Dorsolateral prefrontal cortex (tissue), 122 donors: ENCODE measurements at places on chromosomes 1 and 21.

GRCh38 chr1:15431571-15431948 lies 6.7 kb upstream of the CTRC start:
- DNase-seq: no peak

GRCh38 chr1:220954321-220955075 lies 75.3 kb downstream of the HLX start:
- DNase-seq: no peak

DNA sequence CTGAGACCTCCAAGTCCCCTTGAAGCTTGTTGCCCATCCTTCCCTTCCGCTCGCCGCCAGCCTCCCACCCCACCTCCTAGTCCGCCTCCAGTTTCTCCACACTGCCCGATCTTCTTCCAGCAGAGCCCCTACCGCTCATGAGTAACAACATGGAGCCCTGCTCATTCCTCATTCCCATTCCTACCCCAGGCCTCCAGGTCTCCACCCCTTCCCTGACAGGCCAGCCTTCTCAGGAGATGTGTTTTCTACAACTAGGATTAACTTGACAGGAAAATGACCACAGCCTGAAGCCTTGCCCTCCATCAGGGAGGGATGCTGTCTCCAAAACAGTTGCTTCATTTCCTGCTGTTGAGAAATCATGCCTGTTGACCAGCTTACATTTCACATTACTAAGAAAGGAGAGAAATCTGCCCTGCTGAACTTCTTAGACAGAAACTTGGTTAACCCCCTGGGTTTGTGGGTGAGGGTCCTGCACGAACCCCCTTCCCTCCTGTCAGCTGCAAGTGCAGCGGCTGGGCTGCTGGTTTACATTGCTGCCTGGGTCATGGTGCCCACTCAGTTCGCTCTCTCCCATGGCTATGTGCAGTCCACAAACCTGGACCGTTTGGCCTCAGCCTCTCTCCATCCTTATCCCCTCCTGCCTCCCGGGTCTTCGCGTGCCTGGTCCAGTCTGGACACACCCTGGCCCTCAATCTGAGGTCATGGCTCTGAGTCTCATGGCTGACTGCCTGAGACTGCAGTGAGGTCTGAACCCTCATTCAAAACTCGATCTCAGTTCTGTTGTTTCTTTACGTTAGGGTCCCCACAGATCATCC lies 16.1 kb upstream of the CHI3L1 start:
- no peak for DNase-seq

- DNase-seq: no peak
These were observed 2.0 kb upstream of the RCSD1 start for GRCh38 chr1:167627865-167628641.

- DNase-seq: no peak
These were observed 6.4 kb upstream of the KANK4 start for GRCh38 chr1:62325681-62326080.
